Activated T-cell treated with anti-CD3 and anti-CD28 coated beads for 4 hours (primary cell): ENCODE measurements at places on chromosomes 7 and 10.

- no peak for DNase-seq
Measured at GRCh38 chr7:43750016-43750887, 8.2 kb upstream of the BLVRA start.

GRCh38 chr7:76069238-76069638 is 21.3 kb downstream of the MDH2 start:
- DNase-seq: no peak

- DNase-seq: no peak
Measured at GRCh38 chr7:111085356-111085755, 5.6 kb upstream of the LRRN3 start.

DNA sequence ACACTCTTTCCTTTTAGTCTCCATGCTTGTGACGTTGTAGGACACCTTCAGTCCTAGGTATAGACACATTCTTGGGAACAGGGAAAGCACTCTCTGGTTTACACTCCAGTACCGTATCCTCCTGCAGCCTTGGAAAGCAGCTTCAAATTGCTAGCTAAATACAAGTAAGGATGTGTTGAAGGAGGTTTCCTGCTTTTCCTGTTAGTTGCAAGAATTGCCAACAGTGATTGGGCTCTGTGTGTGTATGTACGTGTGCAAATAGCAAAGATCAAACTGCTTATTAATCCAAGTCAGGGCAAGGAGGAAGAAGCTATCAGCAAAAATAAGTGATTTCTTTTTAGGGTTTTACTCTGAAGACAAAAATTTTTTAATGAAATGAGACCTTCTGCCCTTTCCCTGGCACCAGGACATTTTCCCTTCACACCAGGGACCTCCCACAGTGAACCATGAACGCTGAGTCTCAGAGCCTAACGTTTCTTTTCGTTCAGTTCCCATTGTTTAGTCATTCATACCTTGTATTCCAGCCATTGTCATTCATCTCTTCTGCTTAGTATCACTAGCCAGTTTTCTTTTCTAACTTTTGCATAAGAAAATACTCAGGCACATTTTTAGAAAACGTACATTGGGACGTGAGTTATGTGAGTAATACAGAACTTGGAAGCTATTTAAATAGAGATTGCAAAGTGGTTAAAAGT is 36.9 kb upstream of the AUTS2 start:
- no peak for DNase-seq

GRCh38 chr10:70578371-70578947 is 24.1 kb downstream of the PRF1 start:
- DNase-seq: peak; percentile 60

- no peak for DNase-seq
Measured at GRCh38 chr7:88224601-88225275, 4.9 kb upstream of the SRI start.

- DNase-seq: no peak
Measured at GRCh38 chr7:36283181-36283580, 106.5 kb upstream of the ANLN start.

GRCh38 chr7:101241443-101242349 is 3.2 kb downstream of the FIS1 start:
- no peak for DNase-seq

DNA sequence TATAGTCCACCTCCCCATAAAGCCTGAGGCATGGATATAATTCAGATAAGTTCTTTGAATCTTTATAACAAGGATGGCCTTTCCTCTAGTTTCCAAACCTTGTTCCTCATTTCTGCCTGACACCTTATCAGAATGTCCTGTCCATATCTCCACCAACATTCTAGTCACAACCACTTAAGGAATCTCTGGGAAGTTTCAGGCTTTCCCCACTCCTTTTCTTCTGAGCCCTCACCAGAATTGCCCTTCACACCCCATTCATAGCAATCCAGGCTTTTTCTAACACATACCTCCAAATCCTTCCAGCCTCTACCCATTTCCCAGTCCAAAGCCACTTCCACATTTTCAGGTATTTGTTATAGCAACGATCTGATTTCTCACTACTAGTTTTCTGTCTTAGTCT is 18.0 kb upstream of the DIP2C start:
- no peak for DNase-seq

- DNase-seq: no peak
Measured at GRCh38 chr10:3803927-3804741, 19.1 kb upstream of the KLF6 start.

DNA sequence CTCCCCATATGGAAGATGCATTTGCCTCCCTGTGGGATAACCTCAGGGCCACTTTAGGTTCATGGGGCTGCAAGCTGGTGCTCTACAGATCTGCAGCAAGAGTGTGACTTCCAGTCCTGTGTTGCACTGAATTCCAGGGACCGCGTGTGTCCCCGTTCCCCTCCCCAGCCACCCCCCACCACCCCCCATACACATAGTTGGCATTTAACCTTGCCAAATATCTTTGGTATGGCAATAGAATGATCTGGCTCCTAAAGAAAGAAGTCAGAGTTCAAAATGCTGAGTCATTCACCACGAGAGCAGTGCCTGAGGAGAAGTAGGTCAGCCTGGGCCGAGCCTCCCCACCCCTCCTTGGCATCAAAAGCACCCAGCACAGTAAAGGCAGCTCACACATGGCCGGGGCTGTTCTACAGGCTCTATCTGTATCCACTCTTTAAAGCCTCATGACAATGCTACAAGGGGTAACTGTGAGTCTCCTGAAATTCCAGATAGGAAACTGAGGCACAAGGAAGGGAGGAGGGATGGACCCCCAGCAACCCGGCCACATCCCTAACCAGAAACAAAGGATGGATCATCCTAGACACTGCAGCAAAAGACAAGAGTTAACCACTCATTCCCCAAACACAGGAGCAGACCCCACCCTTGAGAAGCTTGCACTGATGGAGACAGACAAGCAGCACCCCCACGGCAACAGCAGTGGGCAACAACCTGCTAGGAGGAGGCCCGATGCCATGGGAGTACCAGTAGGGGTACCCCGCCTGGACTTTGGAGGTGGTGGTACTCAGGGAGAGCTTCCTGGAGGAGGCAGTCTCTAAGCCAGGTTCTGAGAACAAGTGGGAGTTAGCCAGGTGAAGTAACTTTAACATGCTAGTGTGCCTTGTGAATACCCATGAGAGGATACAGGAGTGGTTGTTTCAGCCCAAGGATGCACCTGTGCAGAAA is 70.3 kb upstream of the NANOS1 start:
- DNase-seq: no peak

DNA sequence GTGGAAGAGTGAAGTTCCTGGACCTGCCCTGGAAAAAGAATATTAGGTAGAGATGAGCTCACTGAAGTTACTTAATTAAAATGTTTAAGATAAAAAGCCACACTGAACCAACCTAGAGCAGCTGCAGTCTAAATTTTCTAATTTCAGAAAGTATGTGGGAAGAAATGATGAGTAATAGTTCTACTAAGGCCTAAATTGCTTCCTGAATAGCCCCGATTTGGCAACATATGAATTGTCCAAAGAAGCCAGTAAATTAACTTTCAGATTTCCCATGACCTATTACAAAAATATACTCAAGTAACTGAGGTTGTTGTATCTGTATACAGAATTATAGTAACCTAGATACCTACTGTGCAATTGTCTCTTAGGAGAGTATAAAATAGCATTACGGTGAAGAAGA is 312.6 kb downstream of the IPMK start:
- no peak for DNase-seq

- no peak for DNase-seq
Measured at GRCh38 chr7:4613846-4614548, 68.1 kb upstream of the FOXK1 start.

DNA sequence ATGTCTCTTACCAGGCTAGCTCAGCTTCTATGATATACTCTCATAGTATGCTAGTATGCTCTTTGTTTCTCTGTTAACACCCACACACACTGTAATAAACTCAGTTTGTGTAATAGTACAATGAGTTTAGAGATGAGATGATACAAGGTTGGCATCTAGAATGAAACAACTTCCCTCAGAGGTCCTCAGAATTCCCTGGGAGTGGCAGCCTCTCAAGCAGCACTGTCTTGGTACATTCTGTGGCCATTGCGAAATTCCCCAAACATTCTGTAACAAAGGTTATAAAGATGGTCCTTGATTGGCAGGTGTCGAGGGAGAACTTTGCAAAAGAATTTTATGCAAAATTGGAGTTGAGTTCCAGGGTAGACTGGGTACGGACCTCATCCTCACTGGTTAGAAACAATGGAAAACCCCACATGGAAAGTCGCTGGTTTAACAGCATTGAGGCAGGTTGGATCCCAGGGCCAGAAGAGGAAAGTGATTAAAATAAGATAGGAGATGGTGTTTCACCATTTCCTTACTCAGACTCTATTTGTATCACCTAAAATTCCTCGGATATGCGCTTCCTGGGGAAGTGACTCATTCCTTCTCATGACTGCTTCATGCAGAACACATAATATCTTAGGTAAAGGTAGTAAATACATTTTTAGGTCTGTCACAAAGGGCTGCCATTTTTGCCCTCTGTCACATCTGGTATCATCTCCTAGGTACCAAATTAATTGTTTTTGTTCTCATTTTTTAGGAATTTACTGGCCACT is 657.8 kb downstream of the SORCS1 start:
- DNase-seq: no peak

- no peak for DNase-seq
Measured at GRCh38 chr10:15211464-15211979, 43.0 kb upstream of the NMT2 start.

GRCh38 chr10:69466158-69466490 is 14.9 kb downstream of the TSPAN15 start:
- DNase-seq: no peak

DNA sequence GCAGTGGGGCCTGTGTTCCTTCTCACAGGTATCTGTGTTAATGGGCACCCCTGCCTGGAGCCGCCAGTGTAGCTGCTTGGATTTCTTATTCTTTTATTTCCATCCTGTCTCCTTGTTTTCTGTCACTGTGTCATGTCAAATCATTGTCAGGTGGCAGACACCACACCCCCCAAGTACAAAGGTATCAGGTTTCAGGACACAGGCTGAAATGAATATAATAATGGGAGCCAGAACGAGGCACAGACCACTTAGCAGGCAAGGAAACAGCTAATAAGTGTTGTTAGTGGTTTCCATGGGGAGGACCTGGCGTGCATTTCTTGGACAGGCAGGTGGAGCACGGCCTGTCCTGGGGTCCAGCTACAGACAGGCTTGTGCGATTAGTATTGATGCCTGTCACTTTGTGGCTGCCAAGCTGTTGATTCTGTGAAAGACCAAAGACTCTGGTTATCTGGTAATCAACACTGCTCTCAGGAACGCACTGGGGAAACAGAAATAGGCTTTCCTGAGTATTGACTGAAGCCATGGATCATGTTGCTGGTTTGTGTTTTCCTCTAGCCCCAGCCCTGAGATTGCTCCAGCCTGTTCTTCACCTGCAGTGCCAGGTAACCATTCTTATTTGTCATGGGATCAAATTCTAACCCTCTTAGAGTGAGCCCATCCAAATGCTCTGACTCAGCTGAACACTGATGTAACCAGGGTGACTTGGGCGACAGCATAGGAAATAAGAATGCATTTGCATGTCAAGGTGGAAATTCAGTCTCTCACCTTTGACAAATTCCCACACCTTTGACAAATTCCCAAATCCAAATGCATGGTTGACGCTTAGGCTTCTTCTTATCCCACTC is 1002.0 kb downstream of the LRMDA start:
- no peak for DNase-seq

GRCh38 chr7:100568896-100569844 is 4.5 kb downstream of the SAP25 start:
- DNase-seq: no peak

- no peak for DNase-seq
Measured at GRCh38 chr10:24357344-24358004, 148.5 kb downstream of the KIAA1217 start.

DNA sequence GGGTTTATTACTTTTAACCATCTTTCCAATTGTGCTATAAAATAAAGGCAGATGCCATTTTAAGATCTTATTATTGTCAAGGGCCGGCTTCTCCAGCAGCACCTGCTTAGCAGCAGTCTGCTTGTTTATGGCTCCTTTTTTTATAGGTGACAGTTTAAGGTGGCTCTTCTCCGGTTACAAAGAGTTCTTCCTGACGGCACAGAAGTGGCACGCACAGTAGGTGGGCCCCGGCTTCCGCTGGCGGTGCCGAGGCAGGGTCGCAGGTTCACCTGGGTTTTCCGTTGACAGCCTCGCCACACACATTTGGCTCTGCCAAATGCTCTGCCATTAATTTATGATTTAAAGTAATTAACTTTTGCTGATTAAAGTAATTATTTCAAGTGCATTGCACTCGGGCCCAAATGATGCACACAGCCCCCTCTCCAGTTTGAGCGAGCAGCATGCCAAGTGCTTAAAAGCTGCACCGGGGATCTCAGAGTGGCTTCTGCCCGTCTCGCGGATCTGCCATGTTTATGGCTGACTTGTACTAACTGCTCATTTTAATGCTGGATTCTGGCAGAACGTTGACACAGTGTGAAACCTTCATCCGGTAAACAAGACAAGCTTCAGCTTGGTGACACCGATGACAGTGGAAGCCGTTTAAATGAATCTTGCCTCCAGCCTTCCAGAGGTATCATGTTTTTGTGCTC is 355.1 kb upstream of the MKI67 start:
- no peak for DNase-seq

- DNase-seq: no peak
Measured at GRCh38 chr7:79778786-79779770, 325.6 kb upstream of the MAGI2 start.

DNA sequence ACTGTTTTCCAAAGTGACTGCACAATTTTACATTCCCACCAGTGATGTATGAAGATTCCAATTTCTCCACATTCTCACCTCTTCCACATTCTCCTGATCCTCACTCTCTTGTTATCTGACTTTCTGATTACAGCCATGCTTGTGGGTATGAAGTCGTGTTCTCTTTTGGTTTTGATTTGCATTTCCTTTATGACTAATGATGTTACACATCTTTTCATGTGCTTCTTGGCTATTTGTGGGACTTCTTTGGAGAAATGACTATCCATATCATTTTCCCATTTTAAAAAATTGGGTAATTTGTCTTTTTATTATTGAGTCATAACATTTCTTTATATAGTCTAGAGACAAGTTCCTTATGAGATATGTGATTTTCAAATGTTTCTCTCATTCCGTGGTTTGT is 10.5 kb upstream of the GIMAP8 start:
- DNase-seq: no peak

DNA sequence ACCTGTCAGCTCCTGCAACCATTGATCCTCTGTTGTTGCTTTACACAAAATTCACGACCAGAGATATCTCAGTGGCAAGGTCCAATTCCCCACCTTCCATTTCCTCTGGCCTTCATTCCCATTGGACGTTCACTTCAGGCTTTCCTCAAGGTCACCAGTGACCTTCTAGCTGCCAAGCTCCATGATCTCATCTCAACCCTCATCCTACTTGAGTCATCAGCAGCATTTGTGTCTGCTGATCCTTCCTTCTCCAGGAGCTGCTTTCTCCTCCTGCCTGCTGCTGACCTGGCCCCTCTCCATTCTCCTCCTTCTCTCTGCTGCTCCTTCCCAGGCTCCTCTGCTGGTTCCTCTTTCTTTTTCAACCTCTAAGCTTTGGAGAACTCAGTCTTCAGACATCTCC is 66.2 kb upstream of the C10orf90 start:
- no peak for DNase-seq

DNA sequence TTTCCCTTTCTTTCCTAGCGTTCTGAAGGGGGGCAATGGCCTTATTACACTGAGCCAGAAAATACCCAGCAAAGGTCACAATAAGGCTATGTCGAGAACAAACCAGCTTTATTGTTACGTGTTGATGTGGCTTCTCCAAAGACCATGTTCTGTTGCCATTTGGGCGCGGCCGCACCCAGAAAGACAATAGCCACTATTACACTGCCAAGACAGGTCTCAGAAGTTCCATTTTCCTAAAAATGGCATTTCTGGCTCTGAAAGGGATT is 77.8 kb downstream of the PROSER2 start:
- no peak for DNase-seq

- DNase-seq: no peak
Measured at GRCh38 chr10:96858038-96858705, 26.1 kb downstream of the LCOR start.

- no peak for DNase-seq
Measured at GRCh38 chr10:80449520-80449919, 4.6 kb upstream of the TSPAN14 start.
